ENCODE measurements at places on chromosomes 11 and 22. TPM values are rescaled to one million over a fixed set of nuclear protein-coding genes. Genes with fewer than 3 reads are reported as not detected.

The FGF4 gene
- polyA plus RNA-seq: not detected

The DSCAML1 gene
- not detected for polyA plus RNA-seq

The SOX10 gene
- not detected for polyA plus RNA-seq

The TRIM49D1 gene
- not detected for polyA plus RNA-seq

The TRIM34 gene
- 22.9 TPM for polyA plus RNA-seq

The RASSF10 gene
- not detected for polyA plus RNA-seq

The MRGPRX4 gene
- polyA plus RNA-seq: not detected

The BCO2 gene
- polyA plus RNA-seq: 0.30 TPM

The APLNR gene
- polyA plus RNA-seq: not detected

Measured in IgD-negative memory B cell (primary cell).